ENCODE measurements at places on chromosomes 1 and 21. TPM values are rescaled to one million over a fixed set of nuclear protein-coding genes. Genes with fewer than 3 reads are reported as not detected.

The SPTA1 gene
- 0.15 TPM for polyA plus RNA-seq

- H3K27ac ChIP-seq: no peak overlapping the region
- no peaks in the 10 kb centered on the region for H3K27me3 ChIP-seq
- H3K4me1 ChIP-seq: peaks cover 18% of the 10 kb centered on the region
- no peak for DNase-seq
These were observed 44.1 kb upstream of the C1orf105 start for GRCh38 chr1:172376431-172376830.

GRCh38 chr1:151995774-151996173 lies 2.1 kb upstream of the S100A10 start:
- H3K27ac ChIP-seq: no peak overlapping the region
- H3K36me3 ChIP-seq: no peaks in the 10 kb centered on the region
- peaks cover 24% of the 10 kb centered on the region for H3K27me3 ChIP-seq

- no peaks in the 10 kb centered on the region for H3K36me3 ChIP-seq
- DNase-seq: no peak
- no peak overlapping the region for H3K4me3 ChIP-seq
- peaks cover 7% of the 10 kb centered on the region for H3K4me1 ChIP-seq
These were observed 79.0 kb downstream of the CASZ1 start for GRCh38 chr1:10717296-10718082.

DNA sequence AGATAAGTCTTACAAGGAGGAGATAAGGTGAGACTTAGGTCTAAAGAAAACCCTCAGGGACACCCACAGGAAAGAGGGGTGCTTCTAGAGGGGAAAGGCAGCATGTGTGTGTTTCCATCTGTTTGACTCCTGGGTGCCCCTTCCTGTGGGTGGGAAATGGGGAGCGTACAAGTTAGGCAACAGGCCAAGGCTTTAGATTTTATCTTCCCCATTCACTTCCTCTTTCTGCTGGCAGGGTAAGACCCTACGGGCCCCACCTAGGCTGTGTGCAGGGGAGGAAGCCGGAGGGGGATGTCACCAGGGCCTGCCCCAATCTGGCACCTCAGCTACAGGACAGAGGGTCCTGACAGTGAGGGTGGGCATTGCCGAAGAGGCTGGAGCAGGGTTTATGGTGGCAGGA lies 2.5 kb upstream of the OLIG1 start:
- no peak overlapping the region for H3K27ac ChIP-seq
- H3K4me1 ChIP-seq: peaks cover 3% of the 10 kb centered on the region
- no peak for DNase-seq
- H3K27me3 ChIP-seq: peaks cover 87% of the 10 kb centered on the region
- no peak overlapping the region for H3K4me3 ChIP-seq

The TNFRSF4 gene
- polyA plus RNA-seq: 0.18 TPM

DNA sequence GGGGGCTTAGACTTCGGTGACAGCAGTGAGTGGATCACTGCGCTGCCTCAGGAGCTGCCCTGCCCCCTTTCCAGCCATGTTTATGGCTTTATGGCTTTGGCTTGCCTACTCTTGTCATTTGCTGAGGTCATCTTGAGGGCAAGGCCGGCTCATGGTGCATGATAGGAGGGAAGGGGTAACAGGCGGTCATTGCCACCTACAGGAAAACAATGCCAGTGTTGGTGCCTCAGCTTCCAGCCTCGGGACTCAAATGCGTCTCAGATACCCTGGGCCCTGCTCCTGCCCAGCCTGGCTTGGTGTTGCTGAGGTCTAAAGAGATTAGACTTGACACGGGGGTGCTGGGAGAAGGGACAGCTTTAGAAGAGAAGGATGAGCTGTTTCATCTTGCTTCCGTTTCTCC lies 14.5 kb downstream of the KDF1 start:
- DNase-seq: no peak
- H3K36me3 ChIP-seq: peaks cover 6% of the 10 kb centered on the region
- H3K4me1 ChIP-seq: no peaks in the 10 kb centered on the region
- H3K4me3 ChIP-seq: no peak overlapping the region
- H3K27me3 ChIP-seq: no peaks in the 10 kb centered on the region

- H3K4me1 ChIP-seq: no peaks in the 10 kb centered on the region
- no peaks in the 10 kb centered on the region for H3K36me3 ChIP-seq
- H3K27me3 ChIP-seq: peaks cover 1% of the 10 kb centered on the region
- H3K27ac ChIP-seq: no peak overlapping the region
These were observed 8.6 kb downstream of the COL6A1 start for GRCh38 chr21:45990049-45990711.

- DNase-seq: peak; percentile 25
- peaks cover 18% of the 10 kb centered on the region for H3K4me1 ChIP-seq
- H3K27me3 ChIP-seq: no peaks in the 10 kb centered on the region
- no peaks in the 10 kb centered on the region for H3K36me3 ChIP-seq
- peak overlapping the region; percentile 46 for H3K4me3 ChIP-seq
These were observed 35.9 kb upstream of the ZNF644 start for GRCh38 chr1:91057784-91058183.

- H3K4me1 ChIP-seq: peaks cover 53% of the 10 kb centered on the region
- no peaks in the 10 kb centered on the region for H3K27me3 ChIP-seq
- no peak for DNase-seq
- no peak overlapping the region for H3K27ac ChIP-seq
- H3K4me3 ChIP-seq: no peak overlapping the region
These were observed 151.9 kb downstream of the TNFSF18 start for GRCh38 chr1:172898866-172899265.

- no peak overlapping the region for H3K4me3 ChIP-seq
- no peaks in the 10 kb centered on the region for H3K27me3 ChIP-seq
- peaks cover 24% of the 10 kb centered on the region for H3K4me1 ChIP-seq
- no peaks in the 10 kb centered on the region for H3K36me3 ChIP-seq
These were observed 12.7 kb downstream of the TESK2 start for GRCh38 chr1:45478121-45478814.

The CD1E gene
- polyA plus RNA-seq: not detected

DNA sequence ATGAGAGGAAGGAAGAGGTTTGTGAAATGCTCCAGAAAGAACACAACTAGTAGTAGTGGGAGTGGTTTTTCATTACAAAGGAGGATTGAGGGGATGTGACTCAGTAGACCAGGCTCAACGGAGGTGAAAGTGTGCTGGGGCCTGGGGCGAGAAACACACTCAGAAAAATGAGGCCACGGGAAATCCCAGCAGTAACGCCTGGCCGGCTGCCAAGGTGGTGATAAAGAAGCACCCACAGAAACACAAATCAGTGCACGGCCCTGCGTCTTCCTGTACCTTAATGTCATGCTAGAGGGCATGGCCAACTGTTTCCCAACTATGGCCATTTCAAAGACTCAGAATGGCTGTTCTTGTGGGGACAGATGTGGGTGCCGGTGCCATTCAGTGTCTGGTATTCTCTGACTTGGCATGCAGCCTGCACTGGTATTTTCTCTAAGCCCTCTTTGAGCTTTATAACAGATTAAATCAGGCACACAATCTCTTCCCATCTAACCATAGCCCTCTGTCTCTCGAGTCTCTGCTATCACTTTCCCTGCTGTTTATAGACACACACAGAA lies 38.2 kb downstream of the URB2 start:
- peaks cover 11% of the 10 kb centered on the region for H3K36me3 ChIP-seq
- peaks cover 8% of the 10 kb centered on the region for H3K4me1 ChIP-seq
- DNase-seq: peak; percentile 61
- H3K4me3 ChIP-seq: no peak overlapping the region

- DNase-seq: no peak
- H3K4me3 ChIP-seq: no peak overlapping the region
- peaks cover 11% of the 10 kb centered on the region for H3K27me3 ChIP-seq
- H3K36me3 ChIP-seq: no peaks in the 10 kb centered on the region
These were observed 11.2 kb upstream of the SRARP start for GRCh38 chr1:15992582-15993500.

GRCh38 chr1:205477759-205478247 lies 22.0 kb upstream of the BLACAT1 start:
- H3K4me1 ChIP-seq: peaks cover 43% of the 10 kb centered on the region
- no peak overlapping the region for H3K4me3 ChIP-seq
- H3K36me3 ChIP-seq: peaks cover 11% of the 10 kb centered on the region
- no peak overlapping the region for H3K27ac ChIP-seq
- peaks cover 66% of the 10 kb centered on the region for H3K27me3 ChIP-seq

The DISC1 gene
- polyA plus RNA-seq: 1.4 TPM

The OR2T8 gene
- polyA plus RNA-seq: not detected

DNA sequence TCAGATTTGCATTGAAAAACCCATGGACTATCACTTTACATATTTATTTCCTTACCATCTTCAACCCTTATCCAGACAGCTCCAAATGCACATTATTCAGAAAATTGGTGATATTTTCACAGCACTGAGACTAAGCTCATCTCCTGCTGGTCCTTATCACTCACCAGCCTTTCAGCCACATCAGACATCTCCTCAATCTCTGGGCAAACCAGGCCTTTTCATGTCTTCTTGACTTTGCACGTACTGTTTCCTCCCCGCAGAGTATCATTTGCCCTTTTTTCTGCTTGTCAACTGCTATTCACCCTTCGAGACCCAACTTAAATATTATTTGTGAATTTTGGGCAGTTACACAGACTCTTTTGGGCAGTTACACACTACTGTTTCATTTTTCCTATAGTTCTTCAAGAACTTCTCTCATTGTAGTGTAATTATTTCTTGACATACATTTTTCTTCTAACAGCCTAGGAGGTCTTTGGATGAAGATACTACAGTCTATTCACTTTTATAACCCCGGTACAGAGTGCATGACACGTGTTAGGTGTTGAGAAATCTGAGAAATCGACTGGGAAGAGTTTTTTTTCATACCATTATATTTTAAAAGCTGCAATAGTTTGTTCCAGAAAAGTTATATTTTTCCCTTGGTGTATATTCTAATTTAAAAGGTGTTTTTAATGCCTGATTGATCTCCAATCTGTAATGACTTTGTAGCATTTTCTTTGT lies 98.0 kb downstream of the FGGY start:
- H3K36me3 ChIP-seq: no peaks in the 10 kb centered on the region
- no peak overlapping the region for H3K4me3 ChIP-seq
- no peaks in the 10 kb centered on the region for H3K4me1 ChIP-seq
- H3K27ac ChIP-seq: no peak overlapping the region
- no peaks in the 10 kb centered on the region for H3K27me3 ChIP-seq
- DNase-seq: no peak

GRCh38 chr21:31347435-31348032 lies 3.5 kb upstream of the TIAM1 start:
- H3K27ac ChIP-seq: no peak overlapping the region
- no peak for DNase-seq
- H3K4me3 ChIP-seq: no peak overlapping the region
- peaks cover 19% of the 10 kb centered on the region for H3K4me1 ChIP-seq

GRCh38 chr21:17269760-17270159 lies 243.1 kb upstream of the CXADR start:
- H3K36me3 ChIP-seq: no peaks in the 10 kb centered on the region
- no peak for DNase-seq
- H3K27me3 ChIP-seq: no peaks in the 10 kb centered on the region
- no peak overlapping the region for H3K27ac ChIP-seq
- no peaks in the 10 kb centered on the region for H3K4me1 ChIP-seq
- H3K4me3 ChIP-seq: no peak overlapping the region

The ADGRL4 gene
- polyA plus RNA-seq: not detected

The TLR5 gene
- 0.24 TPM for polyA plus RNA-seq

The CASP9 gene
- 13.6 TPM for polyA plus RNA-seq

DNA sequence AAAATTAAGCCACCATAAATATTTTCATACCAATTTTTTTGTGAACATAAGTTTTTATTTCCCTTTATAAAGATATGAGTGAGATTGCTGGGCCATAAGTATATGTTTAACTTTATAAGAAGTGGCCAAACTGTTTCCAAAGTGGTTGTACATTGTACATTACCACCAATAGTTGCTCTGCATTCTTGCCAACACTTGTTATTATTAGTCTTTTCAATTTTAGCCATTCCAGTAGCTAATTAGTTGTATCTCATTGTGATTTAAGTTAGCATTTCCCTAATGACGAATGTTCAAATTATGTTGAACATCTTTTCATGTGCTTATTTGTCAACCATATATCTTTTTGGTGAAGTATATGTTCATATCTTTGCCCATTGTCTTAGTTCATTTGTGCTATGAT lies 64.0 kb upstream of the DNAH14 start:
- no peak overlapping the region for H3K4me3 ChIP-seq
- no peaks in the 10 kb centered on the region for H3K36me3 ChIP-seq
- no peaks in the 10 kb centered on the region for H3K27me3 ChIP-seq
- no peaks in the 10 kb centered on the region for H3K4me1 ChIP-seq
